ENCODE measurements at places on chromosomes 7 and 10.

GRCh38 chr10:4136121-4136520, 351.1 kb upstream of the KLF6 start:
- no peak for DNase-seq

GRCh38 chr7:25408012-25408687, 179.9 kb upstream of the NPVF start:
- no peak for DNase-seq

GRCh38 chr7:146290746-146291145, 174.1 kb downstream of the CNTNAP2 start:
- no peak for DNase-seq

- DNase-seq, result no peak
These were observed 1211.5 kb downstream of the SORCS1 start for GRCh38 chr10:105953056-105953455.

DNA sequence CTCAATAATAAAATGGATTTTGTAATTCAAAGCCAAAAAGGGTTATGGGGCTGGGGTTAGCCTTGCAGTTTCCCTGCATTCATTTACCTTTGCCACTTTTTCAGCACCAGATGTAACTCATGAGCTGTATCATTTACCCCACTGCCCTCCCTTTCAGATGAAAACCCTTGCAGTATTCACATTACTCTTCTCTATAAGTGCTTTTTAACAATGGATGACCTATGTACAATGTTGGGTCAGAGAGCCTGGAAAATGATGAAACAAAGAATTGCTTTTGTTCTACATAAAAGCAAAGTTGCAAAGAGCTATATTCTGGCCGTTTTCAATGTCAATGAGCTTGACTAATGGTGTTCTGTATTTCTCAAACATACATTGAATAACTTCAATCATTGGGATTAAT, 189.7 kb downstream of the TMEM26 start:
- no peak for DNase-seq

GRCh38 chr10:47025253-47025539, 114.0 kb downstream of the PTPN20 start:
- no peak for DNase-seq

GRCh38 chr10:128365156-128365725, 239.0 kb upstream of the MKI67 start:
- DNase-seq, result no peak

All from SJSA1 (cell line).